ENCODE measurements at places on chromosomes 2 and 18.

- DNase-seq: no peak
These were observed 24.0 kb upstream of the TMEM37 start for GRCh38 chr2:119407430-119408220.

GRCh38 chr2:149989447-149990063 is 402.0 kb upstream of the MMADHC start:
- DNase-seq: no peak

GRCh38 chr2:135043345-135043744 is 3.9 kb downstream of the MAP3K19 start:
- no peak for DNase-seq

DNA sequence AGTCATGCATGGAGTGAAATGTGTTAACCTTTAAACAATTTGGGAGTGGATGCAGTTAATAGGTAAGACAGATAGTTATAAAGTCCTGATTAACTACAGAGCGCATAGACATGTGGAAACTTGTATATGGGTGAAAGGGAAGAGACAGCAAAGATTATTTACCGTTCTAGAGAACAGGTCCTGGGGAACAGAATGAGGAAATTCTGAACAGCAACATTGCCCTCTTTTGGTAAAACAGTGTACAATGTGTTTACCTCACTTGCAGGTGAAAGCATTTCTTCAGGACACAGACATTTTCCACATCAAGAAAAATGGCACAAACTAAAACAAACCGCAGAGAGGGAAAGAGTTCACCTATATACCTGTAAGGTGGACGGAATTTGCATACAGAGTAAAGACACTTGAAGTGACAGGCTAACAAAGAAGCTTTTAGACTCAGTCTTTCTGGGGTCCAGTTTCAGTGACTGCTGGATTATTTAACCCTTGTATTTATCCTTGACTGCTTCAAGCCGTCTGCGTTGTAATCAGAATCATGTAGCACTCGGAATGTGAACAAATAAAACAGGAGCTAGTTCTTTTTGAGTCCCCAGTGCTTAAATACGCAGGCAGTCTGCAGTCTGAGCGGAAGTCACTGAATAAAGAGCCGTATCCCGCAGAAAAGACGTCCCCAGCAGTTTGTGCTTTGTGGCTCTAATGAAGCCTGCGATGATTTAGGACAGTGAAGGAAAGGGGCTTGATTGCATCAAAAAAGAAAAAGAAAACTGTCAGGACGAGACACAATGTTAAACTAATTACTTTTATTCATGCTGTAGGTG is 364.8 kb upstream of the GALNT5 start:
- DNase-seq: no peak

- DNase-seq: no peak
These were observed 134.8 kb downstream of the SLC8A1 start for GRCh38 chr2:40317046-40317445.

GRCh38 chr2:221097568-221097915 is 474.6 kb downstream of the EPHA4 start:
- DNase-seq: no peak

DNA sequence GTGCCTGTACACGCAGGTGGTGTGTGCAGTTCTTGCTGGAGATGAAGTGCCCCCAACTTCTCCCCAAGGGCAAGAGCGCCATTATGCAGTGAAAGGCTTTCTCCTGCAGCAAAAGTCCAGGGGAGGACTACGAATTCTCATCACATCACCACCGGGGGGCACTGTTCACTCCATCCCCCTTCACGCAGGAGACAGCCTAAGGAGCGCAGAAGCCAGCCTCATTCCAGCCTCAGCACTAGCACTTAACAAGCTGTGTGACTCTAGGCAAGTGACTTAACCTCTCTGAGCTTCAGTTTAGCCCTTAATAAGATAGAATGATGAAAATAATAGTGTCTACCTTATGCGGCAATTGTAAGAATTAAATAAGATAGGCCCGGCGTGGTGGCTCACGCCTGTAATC is 32.3 kb downstream of the DNMT3A start:
- DNase-seq: peak; percentile 63

DNA sequence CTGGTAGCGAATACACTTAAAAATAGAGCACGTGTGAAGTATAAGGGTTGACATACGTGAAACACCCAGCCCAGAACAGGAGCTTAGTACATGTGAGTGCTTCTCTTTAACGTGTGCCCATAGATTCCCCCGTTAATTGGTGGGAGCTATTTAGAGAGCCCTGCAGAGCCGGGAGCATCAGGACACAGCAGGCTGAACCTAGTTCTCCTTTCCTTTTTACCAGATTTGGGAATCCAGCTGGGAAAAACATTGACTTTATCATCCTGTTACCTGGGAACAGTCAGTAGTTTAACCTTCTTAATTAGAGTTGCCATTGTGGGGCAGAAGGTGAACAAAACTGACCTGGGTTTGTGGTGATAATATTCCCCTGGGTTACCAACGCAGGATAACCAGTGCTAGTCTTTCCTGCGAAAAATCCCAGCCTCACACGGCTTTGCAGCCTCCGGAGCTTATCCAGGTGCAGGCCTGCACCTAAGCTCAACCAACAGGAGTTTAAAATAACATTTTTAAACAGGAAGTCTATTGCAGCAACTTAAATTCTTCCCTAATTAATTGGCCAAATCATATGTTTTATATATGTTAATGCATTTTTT is 78.1 kb upstream of the SPTBN1 start:
- DNase-seq: no peak

DNA sequence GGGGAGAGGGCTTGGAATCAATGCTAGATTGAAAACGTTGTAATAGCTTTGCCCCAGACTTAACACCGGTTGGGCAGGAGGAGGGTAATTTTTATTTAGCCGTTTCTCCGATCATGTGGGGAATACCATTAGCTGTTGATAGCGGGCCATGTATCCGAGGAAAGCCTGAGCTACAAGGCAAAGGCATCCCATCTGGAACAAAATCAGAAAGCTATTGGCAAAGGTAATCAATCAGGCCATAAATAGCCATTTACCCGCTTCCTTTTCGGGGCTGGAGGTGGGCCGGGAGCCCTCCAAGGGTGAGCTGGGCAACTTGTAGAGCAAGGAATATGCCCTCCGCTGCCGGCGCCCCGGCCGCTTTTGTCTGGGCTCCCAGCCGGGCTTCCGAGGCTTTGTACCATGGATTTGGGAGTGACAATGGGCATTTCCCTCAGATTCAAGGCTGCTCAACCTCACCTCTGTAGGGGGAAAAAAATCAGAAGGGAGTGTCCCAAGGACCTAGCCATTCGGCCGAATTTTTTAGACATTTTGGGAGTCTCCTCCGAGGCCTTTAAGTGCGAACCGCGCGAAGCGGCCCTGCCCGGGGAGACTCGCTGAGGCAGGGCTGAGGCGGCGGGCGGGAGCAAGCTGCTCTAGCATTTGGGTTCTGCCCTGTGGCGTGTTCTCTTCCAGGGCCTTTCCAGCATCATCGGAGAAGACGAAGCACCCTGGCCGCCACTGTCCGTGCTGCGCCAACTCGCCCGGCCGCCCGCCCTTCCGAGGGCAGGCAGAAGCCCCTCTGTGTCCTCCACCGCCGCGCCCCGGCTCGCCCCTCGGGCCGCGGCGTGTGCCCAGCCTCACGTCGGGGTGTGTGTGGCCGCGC is 1.1 kb upstream of the HOXD9 start:
- no peak for DNase-seq

DNA sequence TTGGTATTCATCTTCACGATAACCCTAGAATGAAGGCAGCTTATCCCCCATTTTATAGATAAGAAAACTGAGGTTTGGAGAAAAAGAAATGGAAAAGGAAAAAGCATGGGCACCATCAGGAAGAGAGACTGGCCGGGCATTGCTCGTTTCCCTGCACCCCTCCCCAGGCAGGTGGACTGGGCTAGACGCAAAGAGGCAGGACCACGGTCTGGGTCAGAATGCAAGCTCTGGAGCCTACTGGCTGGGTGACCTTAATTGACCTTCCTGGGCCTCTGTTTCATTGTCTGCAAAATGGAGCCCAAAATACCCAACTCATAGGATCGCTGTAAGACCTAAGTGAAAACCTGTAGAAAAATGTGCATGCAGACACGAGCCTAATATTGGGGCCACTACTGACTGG is 135.3 kb upstream of the GLI2 start:
- DNase-seq: no peak

DNA sequence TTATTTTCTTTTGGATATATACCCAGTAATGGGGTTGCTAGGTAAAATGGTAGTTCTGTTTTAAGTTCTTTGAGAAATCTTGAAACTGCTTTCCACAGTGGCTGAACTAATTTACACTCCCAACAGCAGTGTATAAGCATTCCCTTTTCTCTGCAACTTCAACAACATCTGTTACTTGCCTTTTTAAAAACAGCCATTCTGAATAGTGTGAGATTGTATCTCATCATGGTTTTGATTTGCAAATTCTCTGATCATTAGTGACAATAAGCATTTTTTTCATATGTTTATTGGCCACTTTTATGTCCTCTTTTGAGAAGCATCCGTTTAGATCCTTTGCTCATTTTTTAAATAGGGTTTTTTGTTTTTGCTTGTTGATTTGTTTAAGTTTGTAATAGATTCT is 291.3 kb upstream of the COL3A1 start:
- DNase-seq: no peak

DNA sequence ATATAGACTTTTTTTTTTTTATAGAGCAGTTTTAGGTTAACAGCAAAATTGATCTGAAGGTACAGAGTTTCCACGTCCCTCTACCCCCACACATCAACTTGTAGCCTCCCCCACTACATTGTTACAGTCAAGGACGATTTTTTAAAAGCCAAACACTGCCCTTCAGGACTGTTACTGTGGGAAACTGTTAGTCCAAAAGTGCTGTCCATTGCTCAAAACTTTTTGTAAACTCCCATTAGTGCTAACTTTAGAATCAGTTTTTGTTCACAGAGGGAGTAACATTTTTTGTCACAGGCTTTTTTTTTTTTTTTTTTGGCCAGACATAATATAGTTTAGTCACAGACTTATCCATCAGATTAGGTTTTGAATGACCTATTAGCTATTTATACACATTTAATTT is 24.1 kb downstream of the ELP2 start:
- no peak for DNase-seq

DNA sequence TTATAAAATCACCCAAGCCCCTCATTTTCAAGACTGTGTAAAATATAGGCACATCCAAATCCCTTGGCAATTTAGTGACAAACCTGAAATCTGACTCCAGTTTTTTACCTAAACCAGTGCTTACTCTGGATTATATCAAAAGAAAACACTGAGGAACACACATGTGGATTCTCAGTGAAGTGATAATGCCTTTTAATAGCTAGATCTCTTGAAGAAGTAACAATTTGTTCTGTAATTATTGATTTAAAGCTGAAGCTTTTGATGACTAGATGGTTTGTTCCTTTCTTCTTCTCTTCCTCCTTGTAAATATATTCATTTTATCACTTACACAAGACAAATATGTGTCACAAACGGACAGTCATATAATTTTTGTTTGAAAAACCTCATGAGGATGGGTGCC is 894.6 kb downstream of the DCC start:
- no peak for DNase-seq

GRCh38 chr18:78642296-78642951 is 337.2 kb upstream of the SALL3 start:
- no peak for DNase-seq

DNA sequence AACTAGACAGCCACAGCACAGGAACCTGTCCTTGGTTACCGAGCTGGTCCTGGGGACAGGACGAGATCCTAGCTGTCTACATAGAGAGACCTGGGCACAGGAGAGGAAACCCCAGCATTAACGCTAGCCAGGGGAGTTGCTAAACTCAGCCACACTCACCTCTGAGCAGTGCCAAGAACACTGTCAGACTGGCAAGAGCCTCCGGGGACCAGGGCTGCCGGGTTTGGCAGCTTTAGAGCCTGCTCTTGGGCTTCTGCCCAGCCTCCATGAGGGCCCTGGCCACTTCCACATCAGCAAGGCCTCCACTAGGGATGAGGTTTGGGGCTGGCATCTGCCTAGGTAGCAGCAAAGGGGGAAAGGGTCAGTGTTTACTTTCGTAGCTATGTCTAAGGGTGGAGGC is 6.7 kb downstream of the TMBIM1 start:
- DNase-seq: no peak

DNA sequence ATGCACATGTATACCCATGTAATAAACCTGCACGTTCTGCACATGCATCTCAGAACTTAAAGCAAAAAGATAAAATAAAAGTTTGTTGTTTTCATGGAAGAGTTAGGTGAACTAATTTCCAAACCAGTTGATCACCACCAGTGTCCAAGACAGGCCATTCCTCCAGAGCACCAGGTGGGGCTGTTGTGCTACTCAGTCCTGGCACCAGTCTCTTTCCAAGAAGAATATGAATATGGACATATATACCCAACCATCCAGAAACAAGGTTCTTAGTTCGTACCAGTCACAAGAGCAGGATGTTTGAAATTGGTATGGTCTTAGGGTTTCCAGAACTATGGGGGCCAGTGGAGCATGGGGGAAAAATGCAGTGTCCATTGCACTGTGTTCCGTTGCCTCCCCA is 17.2 kb upstream of the TNP1 start:
- no peak for DNase-seq

DNA sequence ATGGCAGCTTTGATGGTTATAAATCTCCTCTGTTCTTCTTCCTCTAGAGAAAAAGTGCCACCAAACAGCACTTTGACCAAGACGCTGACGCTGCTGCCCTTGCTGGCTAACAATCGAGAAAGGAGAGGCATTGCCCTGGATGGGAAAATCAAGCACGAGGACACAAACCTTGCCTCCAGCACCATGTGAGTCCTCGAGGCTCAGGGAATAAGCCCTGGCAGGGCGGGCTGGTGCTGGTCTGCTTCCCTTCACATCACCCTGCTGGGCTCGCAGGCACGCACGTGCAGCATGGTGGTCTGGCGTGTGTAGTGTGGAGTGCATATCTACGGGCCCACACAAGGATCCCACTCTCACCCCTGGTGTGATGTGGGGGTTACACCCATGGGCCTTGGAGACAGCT is 19.4 kb upstream of the DGKD start:
- no peak for DNase-seq

DNA sequence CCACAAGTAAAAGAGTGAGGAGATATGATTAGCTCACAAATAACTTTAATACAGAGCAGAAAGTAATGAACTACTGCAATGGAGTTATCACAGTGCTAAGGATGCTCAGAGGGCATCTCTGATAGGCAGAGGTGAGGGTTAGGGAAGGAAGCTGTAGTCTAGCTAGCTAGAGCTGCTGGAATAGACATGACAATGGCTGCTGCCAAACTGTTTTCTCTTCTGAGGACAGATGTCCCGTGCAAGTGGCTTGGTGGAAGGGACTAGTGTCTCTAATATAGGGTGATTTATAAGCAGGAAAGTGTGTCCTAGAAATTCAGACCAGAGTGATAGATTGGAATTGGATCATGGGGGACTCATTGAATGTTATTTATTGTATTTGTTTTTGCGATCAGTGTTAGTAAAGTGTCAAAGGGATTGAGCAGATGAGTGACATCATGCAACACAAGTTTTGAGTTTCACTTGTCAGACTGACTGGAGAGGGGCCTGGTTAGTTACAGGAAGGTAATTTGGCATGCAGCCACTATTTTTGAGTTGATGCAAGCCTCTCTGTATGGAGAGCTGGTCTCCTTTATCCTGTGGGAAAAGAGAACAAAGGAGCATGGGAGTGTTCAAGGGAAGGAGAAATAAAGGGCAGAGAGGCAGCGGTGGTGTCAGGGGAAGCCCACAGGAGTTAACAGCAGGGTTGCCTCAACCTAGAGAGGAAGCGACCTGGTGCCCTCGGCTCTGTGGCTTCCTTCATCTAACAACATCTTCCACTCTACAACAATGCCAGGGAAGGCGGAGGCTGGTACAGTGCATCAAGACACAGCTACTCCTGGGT is 1.9 kb downstream of the CTLA4 start:
- peak; percentile 69 for DNase-seq

- DNase-seq: no peak
These were observed 10.5 kb downstream of the ACVR2A start for GRCh38 chr2:147855316-147855715.

All from naive thymus-derived CD8-positive, alpha-beta T cell (primary cell).